ENCODE measurements at places on chromosomes 7 and 10. TPM values are rescaled to one million over a fixed set of nuclear protein-coding genes. Genes with fewer than 3 reads are reported as not detected.

DNA sequence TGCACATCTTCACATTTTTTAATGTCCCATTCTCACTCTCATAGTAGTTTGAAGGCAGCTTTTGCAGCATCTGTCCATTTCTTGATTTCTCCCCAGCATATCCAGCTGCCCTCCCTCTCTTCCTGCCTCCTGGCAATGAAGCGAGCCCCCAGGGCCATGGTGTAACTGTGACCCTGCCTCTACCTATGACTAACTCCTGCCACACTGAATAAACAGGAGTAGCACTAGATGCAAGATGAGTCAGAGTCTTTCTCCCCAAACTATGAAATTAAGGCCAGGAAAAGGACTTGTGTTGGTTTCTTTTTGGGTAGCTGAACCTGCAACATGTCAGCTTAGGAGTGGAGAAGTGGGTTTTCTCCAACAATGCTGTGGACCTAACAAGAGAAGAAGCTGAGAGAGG lies 329.0 kb downstream of the RNLS start:
- peak; percentile 81 for ATAC-seq

DNA sequence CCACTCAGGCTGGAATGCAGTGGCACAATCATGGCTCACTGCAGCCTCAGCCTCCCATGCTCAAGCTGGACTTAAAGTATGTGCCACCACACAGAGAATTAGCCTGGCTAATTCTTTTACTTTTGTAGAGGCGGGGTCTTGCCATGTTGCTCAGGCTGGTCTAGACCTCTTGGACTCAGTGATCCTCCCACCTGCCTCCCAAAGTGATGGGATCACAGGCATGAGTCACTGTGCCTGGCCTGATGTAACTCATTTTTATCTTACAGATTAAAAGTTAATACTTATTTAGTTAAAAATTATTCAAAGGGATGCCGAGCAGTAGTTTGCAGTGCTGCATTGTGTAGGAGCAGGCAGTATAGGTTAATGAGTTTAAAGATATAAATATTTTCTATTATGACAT lies 12.6 kb upstream of the PLXDC2 start:
- no peak for ATAC-seq

GRCh38 chr7:50472427-50472826 lies 22.3 kb upstream of the FIGNL1 start:
- no peak for ATAC-seq

DNA sequence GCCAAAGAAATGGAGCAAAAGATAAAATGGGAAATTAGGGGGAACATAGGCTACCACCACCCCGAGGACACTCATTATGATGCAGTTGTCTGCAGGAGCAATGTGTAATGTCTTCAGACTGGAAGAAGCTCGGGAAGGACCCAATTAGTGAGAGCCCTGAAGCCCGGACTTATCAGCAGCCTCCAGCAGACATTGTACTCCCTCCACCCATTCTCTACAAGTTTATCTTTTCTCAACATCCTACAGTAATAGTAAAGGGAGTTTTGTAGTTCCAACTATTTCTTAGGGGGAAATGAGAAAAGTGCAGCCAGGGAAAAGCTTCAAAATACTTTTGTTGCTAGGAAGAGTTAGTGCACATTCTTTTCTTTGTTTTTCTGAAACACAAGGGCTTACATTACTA lies 657.3 kb upstream of the COBL start:
- ATAC-seq, result no peak

GRCh38 chr7:5636446-5636835 lies 145.0 kb downstream of the RNF216 start:
- ATAC-seq, result no peak

- no peak for ATAC-seq
These were observed 242.3 kb downstream of the DYNC1I1 start for GRCh38 chr7:96014617-96015016.

- ATAC-seq, result no peak
These were observed 146.9 kb upstream of the ANK3 start for GRCh38 chr10:60536529-60537114.

GRCh38 chr10:63114031-63114814 lies 18.9 kb upstream of the NRBF2 start:
- ATAC-seq, result peak; percentile 87

GRCh38 chr7:50610521-50611277 lies 45.5 kb upstream of the DDC start:
- no peak for ATAC-seq

RAMP3 gene
- total RNA-seq, result 66.5 TPM

COBL gene
- 30.1 TPM for total RNA-seq

BTBD16 gene
- total RNA-seq, result not detected

RNF32 gene
- total RNA-seq, result not detected

MRPS33 gene
- total RNA-seq, result 13.4 TPM

UTF1 gene
- not detected for total RNA-seq

OR9A2 gene
- not detected for total RNA-seq

MGAM2 gene
- 0.54 TPM for total RNA-seq

CLRN3 gene
- not detected for total RNA-seq
